ENCODE measurements at places on chromosomes 3 and 15. TPM values are rescaled to one million over a fixed set of nuclear protein-coding genes. Genes with fewer than 3 reads are reported as not detected.

- no peak for DNase-seq
Observed at GRCh38 chr3:123447749-123448517, 957 bp downstream of the ADCY5 start.

DNA sequence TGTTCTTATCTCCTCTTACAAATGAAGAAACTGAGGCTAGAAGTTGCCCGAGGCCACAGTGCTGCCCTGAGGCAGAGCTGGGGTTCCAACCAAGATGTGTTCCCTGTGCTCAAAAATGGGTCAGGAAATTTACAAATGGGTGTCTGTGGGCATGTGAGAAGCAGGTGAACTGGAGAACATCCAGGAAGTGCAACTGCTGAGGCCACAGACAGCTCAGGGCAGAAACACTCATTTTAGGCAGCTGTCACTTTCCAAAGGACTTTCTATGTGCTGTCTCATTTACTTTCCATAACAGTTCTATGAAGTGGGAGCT is 47.2 kb upstream of the ATP2B2 start:
- DNase-seq = no peak

PCSK6 gene
- total RNA-seq = 14.1 TPM

C3orf18 gene
- total RNA-seq = 9.3 TPM
